ENCODE measurements at places on chromosomes 2 and 18.

- no peak for DNase-seq
Observed at GRCh38 chr2:66189553-66189952, 245.4 kb upstream of the MEIS1 start.

GRCh38 chr2:206084870-206085741 is 868 bp downstream of the INO80D start:
- DNase-seq, result peak; percentile 67

- DNase-seq, result no peak
Observed at GRCh38 chr2:181484851-181485637, 27.9 kb downstream of the ITGA4 start.

DNA sequence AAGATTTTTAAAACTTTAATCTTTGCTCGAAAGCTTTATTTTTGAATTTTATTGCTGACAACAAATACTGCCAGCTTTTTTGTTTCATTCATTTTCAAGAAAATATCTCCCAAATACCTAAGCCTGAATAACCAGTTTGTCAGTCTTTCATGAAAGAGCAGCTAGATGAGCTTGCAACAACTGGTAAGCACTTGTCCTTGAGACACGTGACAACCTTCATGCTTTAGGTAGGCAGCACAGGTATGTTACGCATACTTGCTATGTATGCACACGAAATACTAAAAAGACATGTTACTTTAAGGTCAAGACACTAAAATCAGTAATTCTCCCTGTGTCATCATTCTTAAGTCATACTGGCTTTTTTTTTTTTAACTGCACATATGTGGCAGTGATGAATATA is 12.3 kb downstream of the CEBPZ start:
- DNase-seq, result no peak

GRCh38 chr2:60959501-60959900 is 58.0 kb upstream of the PEX13 start:
- DNase-seq, result no peak

DNA sequence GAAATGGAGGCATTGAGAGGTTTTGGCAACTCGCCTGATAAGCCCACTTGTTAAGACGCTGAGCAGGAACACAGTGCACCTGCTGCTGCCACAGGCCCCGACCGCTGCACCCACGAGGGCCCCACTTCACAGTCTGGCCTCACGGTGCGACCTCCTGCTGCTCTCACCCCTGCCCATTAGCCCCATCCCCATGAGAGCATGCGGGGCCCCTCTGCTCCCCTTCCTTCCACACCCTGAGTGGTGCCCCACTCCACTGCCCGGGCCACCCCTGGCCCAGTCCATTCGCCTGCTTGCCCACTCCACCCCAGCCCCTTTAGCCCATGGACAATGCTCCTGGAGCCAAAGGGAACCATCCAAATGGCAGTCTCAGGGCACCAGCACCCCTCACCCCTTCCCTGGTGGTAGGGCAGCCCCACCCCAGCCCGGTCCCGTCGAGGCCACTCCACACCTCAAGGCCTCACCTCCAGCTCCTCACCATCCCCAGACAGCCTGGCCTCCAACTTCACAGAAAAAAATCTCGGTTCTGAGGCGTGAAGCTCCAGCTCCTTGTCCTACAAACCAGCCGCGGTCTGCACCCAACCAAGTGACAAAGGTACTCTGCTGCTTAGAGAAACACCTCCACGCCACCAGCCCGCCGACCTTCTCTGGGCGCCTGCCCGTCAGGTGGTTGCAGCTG is 6.7 kb upstream of the GPR55 start:
- DNase-seq, result no peak

- no peak for DNase-seq
Observed at GRCh38 chr2:232250246-232251175, 128.0 kb upstream of the ALPP start.

Measured in large intestine (tissue), 12 donors.